ENCODE measurements at places on chromosomes 4 and X. TPM values are rescaled to one million over a fixed set of nuclear protein-coding genes. Genes with fewer than 3 reads are reported as not detected.

The REELD1 gene
- 1.1 TPM for total RNA-seq

The SSX4 gene
- not detected for total RNA-seq

The IL2 gene
- total RNA-seq: not detected

The CENPI gene
- 2.2 TPM for total RNA-seq

The SOD3 gene
- 743 TPM for total RNA-seq

The CHRDL1 gene
- total RNA-seq: 16.8 TPM

- no peaks in the 10 kb centered on the region for H3K4me1 ChIP-seq
- no peaks in the 10 kb centered on the region for H3K36me3 ChIP-seq
- no peak overlapping the region for H3K4me3 ChIP-seq
- no peak for DNase-seq
- H3K27ac ChIP-seq: no peak overlapping the region
Measured at GRCh38 chr4:79217025-79217424, 108.8 kb downstream of the NAA11 start.

GRCh38 chr4:182231080-182231479 is 12.1 kb upstream of the TENM3 start:
- no peak for DNase-seq
- peaks cover 9% of the 10 kb centered on the region for H3K4me1 ChIP-seq
- no peak overlapping the region for H3K4me3 ChIP-seq

GRCh38 chr4:94613248-94613647 is 144.5 kb upstream of the BMPR1B start:
- no peaks in the 10 kb centered on the region for H3K27me3 ChIP-seq
- no peaks in the 10 kb centered on the region for H3K36me3 ChIP-seq
- no peak overlapping the region for H3K27ac ChIP-seq
- peaks cover 35% of the 10 kb centered on the region for H3K4me1 ChIP-seq

DNA sequence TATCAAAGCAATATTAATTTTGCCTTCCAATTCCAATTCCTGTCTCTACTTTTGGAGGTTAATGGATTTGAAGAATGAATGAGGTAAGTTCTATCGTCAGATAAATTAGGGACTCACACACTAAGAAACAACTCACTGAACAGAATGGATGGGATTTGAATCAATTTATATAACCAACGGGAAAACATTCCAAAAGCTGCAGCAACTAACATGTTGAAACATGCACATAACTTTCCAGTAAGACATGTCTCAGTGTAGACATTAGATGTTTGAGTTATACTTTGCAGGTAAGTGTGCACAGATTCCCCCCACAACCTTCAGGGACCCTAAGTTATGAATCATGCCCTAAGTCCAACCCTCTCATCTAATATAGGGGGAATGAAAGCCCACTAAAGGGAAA is 34.3 kb downstream of the TFDP3 start:
- no peak overlapping the region for H3K27ac ChIP-seq
- no peaks in the 10 kb centered on the region for H3K4me1 ChIP-seq
- H3K27me3 ChIP-seq: no peaks in the 10 kb centered on the region
- H3K4me3 ChIP-seq: no peak overlapping the region
- no peaks in the 10 kb centered on the region for H3K36me3 ChIP-seq

DNA sequence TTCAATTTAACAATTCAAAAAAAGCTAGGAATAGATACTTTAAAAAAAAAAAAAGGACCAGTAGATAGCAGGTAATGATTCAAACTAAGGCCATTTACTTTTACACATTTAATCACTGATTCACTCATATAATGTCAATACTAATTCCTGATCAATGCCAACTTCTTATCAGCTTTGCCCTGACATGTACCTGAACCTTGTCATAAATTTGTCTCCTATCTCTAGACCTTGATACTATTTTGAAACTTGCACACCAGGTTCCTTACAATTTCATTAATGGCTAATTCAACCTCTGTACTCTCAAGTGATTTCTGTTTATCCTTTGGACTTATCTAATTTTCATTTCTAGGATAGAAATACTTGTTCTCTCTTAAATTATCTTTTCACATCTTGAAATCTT is 55.4 kb downstream of the UGT2B4 start:
- DNase-seq: no peak
- H3K27ac ChIP-seq: no peak overlapping the region
- no peaks in the 10 kb centered on the region for H3K27me3 ChIP-seq
- no peak overlapping the region for H3K4me3 ChIP-seq

GRCh38 chrX:42219231-42219630 is 295.9 kb upstream of the CASK start:
- no peaks in the 10 kb centered on the region for H3K36me3 ChIP-seq
- no peak for DNase-seq
- no peaks in the 10 kb centered on the region for H3K4me1 ChIP-seq
- H3K27ac ChIP-seq: no peak overlapping the region
- H3K4me3 ChIP-seq: no peak overlapping the region

GRCh38 chr4:75698963-75699228 is 25.5 kb upstream of the USO1 start:
- H3K36me3 ChIP-seq: no peaks in the 10 kb centered on the region
- no peak overlapping the region for H3K27ac ChIP-seq
- no peaks in the 10 kb centered on the region for H3K27me3 ChIP-seq
- DNase-seq: no peak
- no peaks in the 10 kb centered on the region for H3K4me1 ChIP-seq
- H3K4me3 ChIP-seq: no peak overlapping the region

DNA sequence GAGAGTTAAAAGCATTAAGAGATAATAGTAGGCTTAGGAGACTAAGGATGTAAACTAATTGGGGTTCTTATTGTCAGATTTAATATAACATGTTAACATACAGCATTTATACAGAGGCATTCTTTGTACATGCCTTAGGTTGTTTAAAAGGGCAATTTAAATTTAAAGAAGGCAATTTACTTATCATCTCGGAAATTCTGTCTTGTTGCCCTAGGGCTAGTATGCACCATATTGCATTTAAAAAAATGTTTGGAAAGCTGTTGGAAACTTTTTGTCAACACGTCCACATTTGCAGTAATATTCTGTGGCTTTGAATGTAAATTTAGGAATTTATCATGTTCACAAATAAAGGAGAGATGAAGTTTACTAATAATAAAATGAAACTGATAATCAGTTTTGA is 25.5 kb downstream of the GALNT7 start:
- H3K27me3 ChIP-seq: no peaks in the 10 kb centered on the region
- peaks cover 23% of the 10 kb centered on the region for H3K4me1 ChIP-seq
- DNase-seq: no peak
- no peak overlapping the region for H3K27ac ChIP-seq

DNA sequence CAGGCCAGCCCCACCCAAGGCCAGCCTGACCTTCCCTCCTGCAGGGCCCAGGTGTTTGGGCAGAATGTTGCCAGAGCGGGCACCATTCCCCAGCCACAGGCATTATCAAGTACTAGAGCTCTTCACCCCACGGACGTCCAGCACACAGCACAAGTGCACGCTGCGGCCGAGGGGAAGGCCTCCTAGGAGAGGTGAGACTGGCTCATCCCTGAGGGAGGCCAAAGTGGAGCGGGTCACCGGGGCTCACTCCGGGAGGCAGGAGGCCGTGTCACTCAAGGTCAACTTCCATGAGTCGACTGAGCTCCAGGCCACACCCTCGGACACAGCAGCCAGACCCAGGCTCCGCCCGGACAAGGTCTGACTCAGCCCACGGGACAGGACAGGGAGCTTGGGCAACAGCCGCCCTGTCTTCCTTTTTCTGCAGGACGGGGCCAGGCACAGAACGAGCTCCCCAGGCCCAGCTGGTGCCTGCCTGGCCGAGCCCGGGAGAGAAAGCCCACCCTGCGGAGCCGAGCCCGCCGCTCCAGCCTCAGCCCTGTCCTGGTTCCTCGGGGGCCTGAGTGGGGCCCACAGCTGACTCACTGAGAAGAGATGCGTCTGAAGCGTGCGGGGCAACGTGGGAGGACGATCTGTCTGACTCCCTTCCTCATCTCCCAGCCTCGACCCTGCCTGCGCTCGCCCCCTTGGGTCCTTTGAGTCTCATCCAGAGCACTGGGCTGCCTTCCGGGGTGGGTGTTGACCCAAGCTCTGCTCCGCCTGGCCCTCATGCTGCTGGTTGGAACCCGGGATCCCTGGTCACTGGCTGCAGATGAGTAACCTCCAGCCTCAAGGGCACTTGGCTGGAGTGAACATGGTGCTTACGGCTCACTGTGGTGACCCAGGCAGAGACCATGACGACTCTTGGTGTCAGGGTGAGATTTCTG is 1.6 kb downstream of the SLC49A3 start:
- H3K4me3 ChIP-seq: peak overlapping the region; percentile 75
- DNase-seq: peak; percentile 70
- H3K36me3 ChIP-seq: no peaks in the 10 kb centered on the region

- DNase-seq: no peak
- no peak overlapping the region for H3K4me3 ChIP-seq
- H3K36me3 ChIP-seq: no peaks in the 10 kb centered on the region
- H3K27me3 ChIP-seq: no peaks in the 10 kb centered on the region
Measured at GRCh38 chr4:85595098-85595775, 120.3 kb downstream of the ARHGAP24 start.

All from thoracic aorta (tissue), 2 donors.